ENCODE measurements at places on chromosomes 6 and 20. TPM values are rescaled to one million over a fixed set of nuclear protein-coding genes. Genes with fewer than 3 reads are reported as not detected.

- no peaks in the 10 kb centered on the region for H3K27me3 ChIP-seq
- no peak overlapping the region for H3K4me3 ChIP-seq
- no peaks in the 10 kb centered on the region for H3K4me1 ChIP-seq
- no peak overlapping the region for H3K27ac ChIP-seq
- DNase-seq: no peak
Measured at GRCh38 chr20:19110881-19111460, 101.5 kb upstream of the SLC24A3 start.

DNA sequence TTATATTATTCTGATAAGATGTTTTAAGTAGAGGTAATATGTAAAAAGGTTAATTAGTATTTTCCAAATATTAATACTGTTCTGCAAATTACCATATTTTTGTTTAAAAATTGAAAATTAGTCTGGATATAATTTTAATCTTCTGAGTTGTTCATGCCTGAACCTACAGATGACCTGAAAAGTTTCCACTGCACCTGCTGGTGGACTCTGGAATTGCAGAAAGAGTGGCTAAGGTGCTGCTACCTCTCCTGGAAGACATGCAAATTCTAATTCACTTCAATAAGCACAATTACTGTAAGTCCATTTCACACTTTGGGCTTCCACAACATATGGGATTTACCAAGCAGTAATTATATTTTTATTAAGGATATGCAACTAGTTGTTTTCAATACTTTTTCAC lies 77.7 kb upstream of the OLIG3 start:
- peak; percentile 75 for DNase-seq
- no peaks in the 10 kb centered on the region for H3K4me1 ChIP-seq
- H3K36me3 ChIP-seq: peaks cover 3% of the 10 kb centered on the region
- H3K4me3 ChIP-seq: no peak overlapping the region
- peaks cover 37% of the 10 kb centered on the region for H3K27me3 ChIP-seq

Gene PSORS1C1
- not detected for total RNA-seq

DNA sequence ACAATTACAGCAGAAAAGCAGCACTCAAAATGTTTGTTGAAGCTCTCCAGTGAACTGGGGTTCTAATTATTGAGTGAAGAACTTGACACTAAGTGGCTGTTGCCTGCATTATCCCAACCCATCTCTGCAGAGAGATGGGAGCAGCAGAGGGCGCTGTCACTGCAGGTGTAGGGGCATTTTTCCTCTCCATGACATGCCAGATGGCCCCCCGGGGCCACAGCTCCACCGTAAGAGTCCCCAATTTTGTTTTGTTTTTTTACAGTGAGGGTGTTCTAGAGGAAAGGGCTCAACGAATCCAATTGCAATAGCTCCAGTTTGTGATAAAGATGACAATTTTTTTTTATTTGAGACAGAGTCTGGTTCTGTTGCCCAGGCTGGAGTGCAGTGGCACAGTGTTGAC lies 1.9 kb upstream of the FUCA2 start:
- H3K36me3 ChIP-seq: peaks cover 9% of the 10 kb centered on the region
- peak overlapping the region; percentile 0 for H3K27ac ChIP-seq
- H3K4me3 ChIP-seq: peak overlapping the region; percentile 25
- H3K27me3 ChIP-seq: peaks cover 2% of the 10 kb centered on the region

DNA sequence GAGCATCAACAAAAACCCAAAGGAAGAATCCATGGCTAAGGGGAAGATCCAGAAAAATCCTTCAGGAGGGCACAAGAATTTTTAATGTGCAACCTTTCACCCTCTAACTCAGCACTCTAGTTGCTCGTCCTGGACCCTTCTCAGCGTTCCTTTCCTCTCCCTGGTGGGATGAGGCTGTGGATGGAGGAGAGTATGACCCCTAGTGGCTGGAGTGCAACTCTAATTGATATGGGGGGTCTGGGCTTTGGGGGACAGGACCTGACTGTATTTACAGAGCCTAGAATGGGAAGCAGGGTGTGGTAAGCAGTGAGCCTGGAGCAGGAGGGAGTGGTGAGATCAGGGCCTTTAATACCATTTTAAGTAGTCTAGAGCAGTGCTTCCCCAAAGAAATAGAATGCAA lies 83.9 kb upstream of the CEP85L start:
- H3K4me3 ChIP-seq: no peak overlapping the region
- no peak for DNase-seq
- peaks cover 3% of the 10 kb centered on the region for H3K4me1 ChIP-seq
- no peaks in the 10 kb centered on the region for H3K36me3 ChIP-seq
- no peak overlapping the region for H3K27ac ChIP-seq

Gene KIF25
- total RNA-seq: not detected

GRCh38 chr6:113481458-113481857 lies 375.7 kb upstream of the MARCKS start:
- H3K27me3 ChIP-seq: no peaks in the 10 kb centered on the region
- no peak for DNase-seq
- no peak overlapping the region for H3K4me3 ChIP-seq
- H3K36me3 ChIP-seq: no peaks in the 10 kb centered on the region
- no peaks in the 10 kb centered on the region for H3K4me1 ChIP-seq

Gene RSPO3
- total RNA-seq: not detected

GRCh38 chr6:112030961-112031660 lies 22.8 kb upstream of the CCN6 start:
- H3K4me1 ChIP-seq: peaks cover 60% of the 10 kb centered on the region
- H3K36me3 ChIP-seq: peaks cover 2% of the 10 kb centered on the region
- DNase-seq: no peak
- H3K4me3 ChIP-seq: no peak overlapping the region
- no peak overlapping the region for H3K27ac ChIP-seq
- H3K27me3 ChIP-seq: no peaks in the 10 kb centered on the region

Gene HLA-G
- total RNA-seq: 0.15 TPM
